ENCODE measurements at places on chromosomes 5 and 9. TPM values are rescaled to one million over a fixed set of nuclear protein-coding genes. Genes with fewer than 3 reads are reported as not detected.

GRCh38 chr9:137765536-137765935 is 112.0 kb upstream of the CACNA1B start:
- DNase-seq: no peak

- no peak for DNase-seq
Observed at GRCh38 chr9:122125509-122126330, 32.6 kb upstream of the TTLL11 start.

SEMA5A gene
- 32.7 TPM for total RNA-seq

GRCh38 chr9:4859035-4859434 is 66.3 kb downstream of the RCL1 start:
- DNase-seq: no peak

GRCh38 chr5:120457839-120458507 is 6.1 kb upstream of the PRR16 start:
- DNase-seq: peak; percentile 80

CTNNA1 gene
- 400 TPM for total RNA-seq

GRCh38 chr5:55232271-55232984 is 980 bp downstream of the CCNO start:
- peak; percentile 47 for DNase-seq

- no peak for DNase-seq
Observed at GRCh38 chr5:16922430-16922829, 13.7 kb downstream of the MYO10 start.

DNA sequence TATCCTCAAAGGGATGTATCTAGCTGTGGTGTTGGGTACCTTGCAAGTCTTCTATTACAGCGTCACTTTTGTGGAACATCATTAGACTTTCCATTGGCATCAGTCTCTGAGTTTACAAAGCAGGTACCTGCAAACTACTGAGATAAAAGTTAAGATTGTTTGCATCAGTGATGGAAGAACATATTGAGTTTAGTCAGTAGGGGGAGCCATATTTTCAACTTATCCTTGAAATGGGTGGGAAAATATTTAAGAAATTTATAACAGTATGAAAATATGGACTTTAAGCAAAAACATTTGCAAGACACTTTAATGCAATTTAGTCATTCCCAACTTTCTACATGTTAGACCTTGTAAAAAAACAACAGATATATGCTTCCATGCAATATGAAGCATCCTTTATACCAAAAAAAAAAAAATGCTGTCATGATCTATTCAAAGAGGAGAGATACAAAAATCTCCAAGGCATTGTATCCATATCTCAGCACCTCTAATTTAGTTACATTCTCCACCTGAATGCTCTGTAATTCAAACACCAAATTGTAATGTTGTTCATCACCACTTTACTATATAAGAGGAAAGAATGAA is 98.6 kb upstream of the ADAMTS19 start:
- DNase-seq: no peak

DNA sequence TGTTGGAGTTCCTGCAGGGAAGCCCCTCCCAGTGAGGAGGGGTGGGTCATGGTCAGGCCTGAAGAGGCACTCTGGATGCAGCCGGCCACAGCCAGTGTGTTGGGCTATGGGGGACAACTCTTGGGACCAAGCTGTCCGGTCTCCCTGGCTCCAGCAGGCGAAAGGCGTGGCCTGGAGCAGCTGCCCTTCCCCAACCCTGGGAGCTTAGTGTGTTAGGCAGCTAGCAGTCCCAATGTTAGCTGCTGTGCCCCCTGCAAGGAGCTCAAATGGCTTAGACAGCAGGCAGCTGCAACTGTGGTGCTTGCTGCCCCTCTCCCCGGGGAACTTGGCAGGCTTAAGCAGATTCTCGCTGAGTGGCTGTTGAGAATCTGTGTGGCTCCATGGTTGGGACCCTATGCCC is 67.5 kb upstream of the ACTBL2 start:
- DNase-seq: no peak

DNA sequence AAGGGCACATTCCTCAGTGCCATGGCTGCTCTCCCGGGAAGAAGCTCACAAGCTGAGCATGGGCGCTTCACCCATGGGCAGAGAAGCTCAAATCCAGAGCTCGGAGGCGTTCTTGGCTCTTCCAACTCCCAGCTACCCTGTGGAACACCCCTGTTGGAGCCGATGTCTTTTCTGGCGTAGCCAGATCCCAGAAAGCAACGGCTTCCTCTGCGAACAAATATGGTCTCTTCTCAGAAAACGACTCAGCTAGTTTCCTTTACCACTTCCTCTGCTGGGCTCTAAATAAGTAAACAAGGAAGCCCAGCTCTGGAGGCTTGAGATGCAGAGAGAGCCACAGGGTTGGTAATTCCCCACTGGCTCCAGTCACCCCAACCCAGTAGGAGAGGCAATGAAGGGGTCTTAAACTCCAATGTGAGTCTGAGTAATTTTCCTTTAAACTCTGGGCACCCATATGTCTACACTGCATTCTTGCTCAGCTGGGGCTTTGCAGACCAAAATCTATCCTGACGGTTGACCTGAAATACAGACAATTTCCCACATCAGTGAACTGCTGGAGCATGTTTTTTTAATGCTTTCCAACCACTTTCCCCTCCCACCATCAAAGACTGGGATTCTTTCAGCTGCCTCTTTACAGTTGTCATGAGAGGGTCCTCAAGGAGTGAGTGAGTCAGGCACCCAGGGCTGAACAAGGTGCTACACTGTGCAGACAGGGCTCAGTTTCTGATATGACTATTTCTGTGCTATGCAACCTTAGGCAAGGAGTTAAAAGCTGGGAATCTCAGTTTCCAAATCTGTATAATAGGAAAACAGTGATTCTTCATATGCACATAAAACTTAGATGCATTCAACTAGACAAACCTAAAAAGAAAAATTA is at the start of gene LCP2:
LCP2 (minus strand) TSS at position 189 of the 874 bp plus-strand sequence; CDS start at position 23, 166 bp downstream.
- no peak for DNase-seq

- DNase-seq: no peak
Observed at GRCh38 chr5:150224483-150225027, 34.7 kb downstream of the SLC6A7 start.

DNA sequence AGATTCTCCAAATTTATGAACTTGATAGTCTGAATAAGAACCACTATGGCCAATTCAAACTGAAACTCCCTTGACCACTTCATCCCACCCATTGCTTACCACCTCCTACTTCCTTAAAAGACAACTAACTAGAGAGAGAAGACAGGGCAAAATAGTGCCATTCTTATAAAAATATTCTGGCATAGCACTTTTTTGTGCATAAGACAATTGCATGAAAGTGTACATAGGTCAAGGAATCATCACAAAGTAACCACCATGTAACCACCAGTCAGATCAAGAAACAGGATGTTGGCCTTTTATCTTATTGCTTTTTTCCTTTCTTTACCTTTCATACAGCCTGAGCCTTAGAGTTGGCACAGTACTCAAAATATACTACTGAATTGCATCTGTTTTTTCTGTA is 8.1 kb upstream of the ARSB start:
- DNase-seq: no peak

GRCh38 chr5:20610681-20611080 is 622.7 kb upstream of the CDH18 start:
- DNase-seq: no peak

DNA sequence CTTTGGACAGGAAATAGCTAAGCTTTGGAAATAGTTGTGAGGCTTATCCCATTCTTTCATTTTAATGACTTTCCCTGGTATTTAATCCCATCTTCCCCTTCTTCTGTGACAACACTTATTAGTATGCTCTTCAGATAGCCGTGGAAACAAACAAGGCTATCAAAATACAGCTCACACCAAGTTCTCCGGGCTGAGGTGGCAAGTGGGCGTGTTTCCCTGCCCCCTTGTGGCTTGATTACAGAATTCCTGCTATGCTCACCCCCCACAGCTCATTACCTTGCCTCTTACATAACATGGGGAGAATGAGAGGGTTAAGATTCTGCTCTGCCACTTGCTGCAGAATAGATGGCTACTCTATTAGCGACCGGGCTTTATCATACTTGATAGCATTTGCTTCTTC is 437.1 kb upstream of the TLE4 start:
- DNase-seq: no peak

GRCh38 chr9:123400926-123401503 is 45.0 kb downstream of the CRB2 start:
- no peak for DNase-seq

DNA sequence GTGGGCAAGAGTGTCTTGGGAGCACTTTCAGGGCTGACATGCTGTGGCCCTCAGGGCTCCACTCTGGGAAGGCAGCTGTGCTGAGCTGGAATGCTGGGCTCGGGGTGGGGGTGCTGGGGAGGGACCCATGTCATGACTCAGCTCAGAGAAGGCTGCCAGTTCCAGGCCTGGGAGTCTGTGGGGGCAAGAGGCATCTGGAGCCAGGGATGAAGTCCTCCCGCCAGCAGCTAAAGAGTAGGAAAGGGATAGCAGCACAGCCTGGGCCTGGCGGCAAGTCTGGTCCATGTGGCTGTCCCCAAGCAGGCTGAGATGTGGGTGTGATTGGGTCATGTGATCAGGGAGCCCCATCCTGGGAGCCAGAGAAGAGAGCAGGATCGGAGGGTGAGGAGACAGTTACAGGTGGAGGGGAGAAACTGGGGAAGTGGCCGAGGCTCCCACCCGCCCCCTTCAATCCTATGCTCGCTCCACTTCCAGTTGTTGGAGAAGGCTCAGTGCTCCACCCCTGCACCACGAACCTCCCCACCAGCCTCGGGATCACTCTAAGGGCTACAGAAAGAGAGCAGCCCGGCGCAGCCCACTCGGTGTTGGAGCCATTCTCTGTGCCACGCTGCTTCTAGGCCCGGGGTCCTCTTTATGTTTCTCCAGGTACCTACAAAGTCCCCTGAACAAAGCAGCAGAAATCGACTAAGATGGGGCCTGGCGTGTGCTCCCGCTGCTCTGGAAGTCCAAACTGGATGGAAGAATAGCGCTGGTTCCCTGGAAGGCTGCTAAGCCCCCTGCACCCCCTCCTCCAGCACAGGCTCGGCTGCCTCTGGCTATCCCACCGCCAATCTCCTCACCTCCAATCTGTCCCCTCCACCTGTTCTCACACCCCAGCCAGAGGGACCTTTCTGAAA is 12.0 kb downstream of the PDGFRB start:
- DNase-seq: peak; percentile 59

PCDHGA12 gene
- 1.5 TPM for total RNA-seq

DNA sequence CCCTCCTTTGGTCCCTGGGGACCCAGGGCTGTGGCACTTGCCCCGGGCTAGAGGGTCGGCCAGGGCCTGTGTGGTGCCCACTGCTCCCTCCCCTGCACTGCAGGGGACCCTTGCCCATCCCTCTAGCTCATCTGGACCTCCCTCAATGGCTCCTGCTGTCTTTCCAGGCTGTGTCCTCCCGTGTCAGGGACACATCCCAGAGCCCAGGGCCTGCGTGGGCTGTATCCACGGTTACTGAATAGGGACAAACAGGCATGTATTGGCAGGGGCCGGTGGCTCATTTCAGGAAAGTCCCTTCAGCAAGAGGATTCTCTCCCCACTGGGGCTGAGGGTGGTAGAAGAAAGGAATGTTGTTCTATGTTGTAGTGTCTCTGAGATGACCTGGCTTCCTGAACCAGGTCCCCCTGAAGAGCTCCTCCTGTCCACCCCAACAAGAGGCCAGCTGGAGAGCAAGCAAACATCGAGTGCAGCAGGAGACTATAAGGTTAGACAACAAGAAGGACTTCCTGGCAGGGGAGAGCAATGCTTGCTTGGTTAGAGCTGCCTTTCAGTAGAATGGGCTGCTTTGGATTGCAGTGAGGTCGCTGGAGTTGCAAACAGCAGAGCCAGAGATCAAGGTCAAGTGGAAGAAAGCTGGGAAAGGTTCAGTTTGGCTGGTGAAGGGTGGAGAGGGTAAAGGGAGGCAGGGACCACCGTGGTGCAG is 1.0 kb upstream of the CRB2 start:
- DNase-seq: no peak

DNA sequence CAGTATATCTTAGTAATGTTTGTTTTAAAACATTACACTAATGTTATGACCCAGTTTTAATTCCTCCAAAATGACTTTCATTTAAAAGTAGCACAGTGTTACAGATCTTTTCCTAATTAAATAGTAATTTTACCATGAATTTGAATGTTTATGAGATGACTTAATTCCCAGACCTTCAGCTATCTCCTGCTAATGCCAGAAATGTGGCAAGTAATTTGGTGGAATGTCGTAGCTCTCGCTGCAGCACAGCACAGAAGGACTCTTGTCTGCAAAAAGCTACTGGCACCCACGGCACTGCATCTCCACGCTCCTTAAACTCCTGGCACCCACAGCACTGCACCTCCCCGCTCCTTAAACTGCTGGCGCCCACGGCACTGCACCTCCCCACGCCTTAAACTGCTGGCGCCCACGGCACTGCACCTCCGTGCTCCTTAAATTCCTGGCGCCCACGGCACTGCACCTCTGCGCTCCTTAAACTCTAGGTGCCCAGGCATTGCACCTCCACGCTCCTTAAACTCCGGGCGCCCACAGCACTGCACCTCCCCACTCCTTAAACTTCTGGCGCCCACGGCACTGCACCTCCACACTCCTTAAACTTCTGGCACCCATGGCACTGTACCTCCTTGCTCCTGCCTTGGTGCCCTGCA is 163.1 kb downstream of the CDK5RAP2 start:
- no peak for DNase-seq

STC2 gene
- total RNA-seq: 2.5 TPM

- no peak for DNase-seq
Observed at GRCh38 chr9:31323726-31324444, 1060.6 kb upstream of the ACO1 start.

GRCh38 chr5:92504346-92504745 is 1076.7 kb downstream of the NR2F1-AS1 start:
- no peak for DNase-seq

DNA sequence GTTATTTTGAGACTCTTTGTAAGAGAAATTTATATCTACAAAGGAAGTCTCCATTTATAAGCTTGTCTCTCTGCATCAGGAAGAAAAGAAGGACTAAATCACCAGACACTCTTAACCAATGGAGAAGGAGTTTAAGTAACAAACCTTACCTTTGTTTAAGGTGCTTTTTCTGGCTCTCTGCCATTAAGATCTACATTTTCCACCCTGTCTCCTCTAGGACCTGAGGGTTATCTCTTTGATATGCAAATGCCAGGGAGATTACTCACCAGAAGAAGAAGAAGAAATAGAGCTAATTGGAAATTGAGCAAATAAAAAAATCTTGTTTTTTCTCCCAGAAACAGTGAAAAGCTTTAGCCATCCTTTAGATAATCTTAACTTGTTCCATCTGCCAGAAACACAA is 60.9 kb downstream of the CDKN2A start:
- DNase-seq: no peak

DNA sequence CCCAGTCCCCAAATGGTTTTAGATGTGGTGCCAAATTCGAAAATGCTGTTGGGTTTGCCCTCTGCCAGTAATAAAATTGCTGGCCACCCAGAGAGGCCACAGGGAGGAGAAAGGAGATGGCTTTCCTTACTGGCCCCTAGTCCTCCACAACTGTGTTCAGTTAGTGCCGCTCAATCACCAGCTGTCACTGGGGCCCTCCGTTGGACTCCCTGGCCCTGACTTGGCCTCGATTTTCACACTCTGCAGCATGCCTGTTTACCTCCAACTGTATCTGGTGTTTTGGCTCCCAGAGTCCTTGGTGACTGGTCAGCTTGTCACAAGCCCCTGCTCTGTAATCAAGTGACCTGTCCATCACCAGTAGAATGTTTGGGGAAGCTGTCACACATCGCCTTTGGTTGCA is 97.8 kb downstream of the PAPPA start:
- DNase-seq: no peak

MARCHF11 gene
- not detected for total RNA-seq

UTP15 gene
- 13.9 TPM for total RNA-seq
